T-helper 22 cell (primary cell): ENCODE measurements at places on chromosomes 16 and 17.

DNA sequence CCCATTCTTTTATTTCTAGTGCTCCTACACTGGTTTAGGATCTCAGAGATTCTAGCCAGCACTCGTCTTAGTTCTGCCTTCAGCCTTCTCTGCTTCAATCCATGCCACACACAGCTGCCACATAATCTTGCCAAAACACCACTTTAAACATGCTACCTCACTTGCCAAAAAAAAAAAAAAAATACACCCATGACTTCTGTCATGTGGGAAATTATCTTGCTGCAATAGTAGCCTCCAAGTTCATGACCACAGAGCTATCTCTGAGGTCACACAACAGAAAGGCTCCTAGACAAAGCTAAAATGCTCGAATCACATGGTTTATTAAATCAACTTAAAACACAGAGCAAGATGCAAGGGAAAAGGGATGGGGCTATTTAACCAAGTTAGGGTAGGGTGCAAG, 18.1 kb downstream of the FZD2 start:
- no peak for DNase-seq

GRCh38 chr16:84115919-84116719, 623 bp downstream of the MBTPS1 start:
- peak; percentile 50 for DNase-seq

DNA sequence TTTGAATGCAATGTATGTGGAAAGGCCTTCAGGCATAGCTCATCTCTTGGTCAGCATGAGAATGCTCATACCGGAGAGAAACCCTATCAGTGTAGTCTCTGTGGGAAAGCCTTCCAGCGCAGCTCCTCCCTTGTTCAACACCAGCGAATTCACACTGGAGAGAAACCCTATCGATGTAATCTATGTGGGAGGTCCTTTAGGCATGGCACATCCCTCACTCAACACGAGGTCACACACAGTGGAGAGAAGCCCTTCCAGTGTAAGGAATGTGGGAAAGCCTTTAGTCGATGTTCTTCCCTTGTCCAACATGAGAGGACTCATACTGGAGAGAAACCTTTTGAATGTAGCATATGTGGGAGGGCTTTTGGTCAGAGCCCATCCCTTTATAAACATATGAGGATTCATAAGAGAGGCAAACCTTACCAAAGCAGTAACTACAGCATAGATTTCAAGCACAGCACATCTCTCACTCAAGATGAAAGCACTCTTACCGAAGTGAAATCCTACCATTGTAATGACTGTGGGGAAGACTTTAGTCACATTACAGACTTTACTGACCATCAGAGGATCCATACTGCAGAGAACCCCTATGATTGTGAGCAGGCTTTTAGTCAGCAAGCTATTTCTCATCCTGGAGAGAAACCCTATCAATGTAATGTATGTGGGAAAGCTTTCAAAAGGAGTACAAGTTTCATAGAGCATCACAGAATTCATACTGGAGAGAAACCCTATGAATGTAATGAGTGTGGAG, 24.7 kb downstream of the ZFP90 start:
- no peak for DNase-seq

- no peak for DNase-seq
Measured at GRCh38 chr17:75135946-75136345, 4.4 kb upstream of the NT5C start.

GRCh38 chr17:19867329-19868078, at the start of gene ULK2:
ULK2 (minus strand) TSS chr17:19867936; CDS start chr17:19867417, 519 bp downstream.
- peak; percentile 12 for DNase-seq

- DNase-seq, result no peak
Measured at GRCh38 chr17:77827511-77827910, 131.0 kb upstream of the TNRC6C start.

DNA sequence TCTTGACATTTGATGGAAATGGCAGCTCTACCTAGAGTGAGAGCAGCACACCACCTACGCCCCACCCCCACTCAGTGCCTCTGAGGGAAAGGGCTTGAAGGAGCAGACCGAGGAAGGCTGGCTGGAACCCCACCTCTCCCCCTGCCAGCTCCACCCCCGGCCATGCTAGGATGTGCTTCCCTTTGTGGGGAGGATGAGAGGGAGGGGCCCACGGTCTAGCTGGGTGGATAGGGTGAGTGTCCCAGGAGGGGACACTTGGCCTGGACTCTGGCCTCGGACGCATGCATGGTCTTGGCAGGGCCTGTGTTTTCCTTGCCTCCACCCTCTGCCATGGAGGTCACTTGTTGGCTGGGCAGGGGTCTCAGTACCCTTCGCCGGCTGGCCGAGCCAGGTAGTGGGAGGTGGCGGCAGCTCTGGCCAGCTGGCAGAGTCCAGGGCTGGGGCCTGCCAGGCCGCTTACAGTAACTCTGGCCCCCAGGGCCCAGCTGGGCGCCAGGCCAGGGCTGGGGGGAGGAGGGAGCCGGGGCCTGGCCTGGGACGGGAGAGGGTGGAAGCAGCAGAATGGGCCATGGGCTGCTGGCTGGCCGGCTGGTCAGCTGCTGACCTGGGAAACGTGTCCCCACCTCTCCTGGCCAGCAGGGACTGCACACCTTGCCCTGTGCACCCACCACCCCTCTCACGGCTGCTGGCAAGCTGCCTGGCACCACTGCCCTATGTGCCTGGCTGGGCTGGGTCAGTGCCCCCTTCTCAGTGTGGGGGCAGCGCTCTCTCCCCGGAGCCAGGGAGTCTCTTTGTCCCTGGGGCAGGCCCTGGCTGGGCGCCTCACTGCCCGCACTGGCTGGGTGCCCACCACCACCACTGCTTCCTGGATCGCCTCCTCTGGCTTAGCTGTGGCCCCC, 23.0 kb downstream of the RARA start:
- DNase-seq, result no peak

- DNase-seq, result no peak
Measured at GRCh38 chr17:72763981-72764380, 328.5 kb downstream of the SLC39A11 start.

DNA sequence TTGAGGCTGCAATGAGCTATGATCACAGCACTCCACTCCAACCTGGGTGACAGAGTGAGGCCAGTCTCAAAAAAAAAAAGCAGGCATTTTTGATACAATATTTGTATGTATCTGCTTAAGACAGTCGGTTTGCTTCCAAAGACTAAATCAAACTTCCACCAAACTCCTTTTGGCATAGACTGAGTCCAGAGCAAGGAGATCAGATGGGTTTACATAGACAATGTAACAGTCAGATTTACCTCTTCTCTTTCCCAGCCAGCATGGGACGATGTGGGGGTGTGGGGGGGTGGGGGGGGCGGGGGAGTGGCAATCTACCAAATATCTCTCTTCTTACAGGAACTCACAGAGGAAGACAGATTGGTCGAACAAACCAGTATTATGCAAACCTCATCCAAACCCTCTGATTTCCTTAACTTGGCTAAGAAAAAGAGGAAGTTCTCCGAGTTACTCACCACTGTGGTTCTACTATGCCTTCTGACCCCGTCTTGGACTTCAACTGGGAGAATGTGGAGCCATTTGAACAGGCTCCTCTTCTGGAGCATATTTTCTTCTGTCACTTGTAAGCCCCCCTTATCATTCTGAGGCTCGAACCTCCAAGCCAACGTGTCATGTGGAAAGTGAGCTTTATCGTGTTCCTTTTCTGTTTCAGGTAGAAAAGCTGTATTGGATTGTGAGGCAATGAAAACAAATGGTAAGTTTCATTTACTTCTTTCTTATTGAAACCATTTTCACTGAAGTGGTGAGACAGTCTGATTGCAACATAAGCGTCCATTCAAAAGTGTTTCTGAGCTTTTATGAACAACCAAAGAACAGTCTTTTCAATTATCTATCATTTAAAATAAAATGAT, at the start of gene MILR1:
Gene MILR1 (plus strand): TSS at position 451 of the 848 bp plus-strand sequence. CDS start 54 bp downstream, at position 505.
- DNase-seq, result no peak

DNA sequence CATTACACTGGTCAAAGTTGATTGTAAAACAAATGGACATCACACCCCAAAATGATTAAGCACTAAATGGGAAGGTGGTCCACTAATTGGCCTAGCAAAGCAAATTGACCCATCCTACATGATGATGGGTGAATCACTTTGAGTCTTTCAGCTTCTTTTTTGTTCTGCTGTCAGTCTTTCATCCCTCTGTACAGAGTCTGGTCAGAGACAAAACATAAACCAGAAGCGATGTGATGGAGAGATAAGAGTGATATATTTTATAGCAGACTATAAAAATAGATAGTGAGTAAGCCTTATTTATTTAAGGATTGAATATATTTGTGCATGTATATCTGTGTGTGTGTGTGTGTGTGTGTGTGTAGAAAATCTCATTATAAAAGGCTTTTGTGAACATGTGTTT, 618.4 kb upstream of the SOX9 start:
- DNase-seq, result no peak

- no peak for DNase-seq
Measured at GRCh38 chr16:85541181-85541580, 71.9 kb upstream of the GSE1 start.

GRCh38 chr17:7047566-7047965, 3.7 kb upstream of the SLC16A11 start:
- no peak for DNase-seq
